ENCODE measurements at places on chromosomes 4 and X. TPM values are rescaled to one million over a fixed set of nuclear protein-coding genes. Genes with fewer than 3 reads are reported as not detected.

LINC00632 gene
- total RNA-seq: 2.8 TPM

LONRF3 gene
- total RNA-seq: 16.7 TPM

OCRL gene
- 22.2 TPM for total RNA-seq

RIBC1 gene
- total RNA-seq: 0.13 TPM

AWAT2 gene
- 0.13 TPM for total RNA-seq

USP26 gene
- not detected for total RNA-seq

PF4V1 gene
- total RNA-seq: not detected

BCORL1 gene
- 3.1 TPM for total RNA-seq

TBCK gene
- 45.1 TPM for total RNA-seq

EVC2 gene
- total RNA-seq: 11.5 TPM

GPR173 gene
- total RNA-seq: 3.2 TPM

CT45A1 gene
- total RNA-seq: not detected

RGN gene
- 1.9 TPM for total RNA-seq

PYURF gene
- 122 TPM for total RNA-seq
